ENCODE measurements at places on chromosomes 2 and 18. TPM values are rescaled to one million over a fixed set of nuclear protein-coding genes. Genes with fewer than 3 reads are reported as not detected.

Gene GRHL1
- total RNA-seq, result 6.8 TPM

Gene EGR4
- 0.07 TPM for total RNA-seq

- no peak for DNase-seq
These were observed 211.5 kb downstream of the IKZF2 start for GRCh38 chr2:212939777-212940531.

- DNase-seq, result no peak
These were observed 490.1 kb upstream of the REG3G start for GRCh38 chr2:78535395-78535794.

DNA sequence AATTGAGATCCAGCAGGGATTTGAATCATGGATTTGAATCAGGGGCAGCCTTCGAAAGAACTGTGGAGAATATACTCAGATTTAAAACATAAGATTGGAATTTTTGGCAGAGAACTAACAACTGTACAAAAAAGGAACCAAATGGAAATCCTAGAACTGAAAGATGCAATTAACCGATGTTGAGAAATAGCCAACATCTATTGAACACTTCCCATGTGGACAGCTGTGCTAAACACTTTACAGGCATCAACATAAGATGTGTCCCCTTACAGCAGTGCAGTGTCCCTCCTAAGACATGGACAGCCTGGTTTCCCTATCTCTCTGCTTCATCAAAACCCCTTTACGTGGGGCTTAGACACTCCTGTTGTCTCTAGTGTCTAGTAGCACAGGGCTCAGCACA, 3.7 kb upstream of the IL1RN start:
- no peak for DNase-seq

Gene FBLN7
- not detected for total RNA-seq

DNA sequence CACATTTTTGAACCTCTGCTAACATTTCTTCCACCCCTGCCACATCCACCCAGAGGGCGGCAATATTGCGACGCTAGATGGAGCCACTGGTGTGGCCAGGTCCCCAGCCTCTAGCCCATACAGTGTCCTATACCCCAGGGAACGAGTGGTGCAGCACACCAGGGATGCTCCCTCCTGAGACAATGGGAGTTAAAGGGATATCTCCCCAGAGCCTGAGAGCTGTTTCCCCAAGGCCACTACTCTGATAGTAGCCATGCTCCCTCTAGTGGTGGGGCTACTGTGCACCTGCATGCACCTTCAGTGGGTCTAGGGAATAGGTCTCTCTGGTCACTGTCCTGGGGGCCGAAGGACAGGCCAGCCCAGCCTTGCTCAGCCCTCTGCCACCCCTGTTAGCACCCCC, 336.4 kb upstream of the FSHR start:
- DNase-seq, result no peak

- no peak for DNase-seq
These were observed 22.1 kb upstream of the LBH start for GRCh38 chr2:30209227-30209626.

DNA sequence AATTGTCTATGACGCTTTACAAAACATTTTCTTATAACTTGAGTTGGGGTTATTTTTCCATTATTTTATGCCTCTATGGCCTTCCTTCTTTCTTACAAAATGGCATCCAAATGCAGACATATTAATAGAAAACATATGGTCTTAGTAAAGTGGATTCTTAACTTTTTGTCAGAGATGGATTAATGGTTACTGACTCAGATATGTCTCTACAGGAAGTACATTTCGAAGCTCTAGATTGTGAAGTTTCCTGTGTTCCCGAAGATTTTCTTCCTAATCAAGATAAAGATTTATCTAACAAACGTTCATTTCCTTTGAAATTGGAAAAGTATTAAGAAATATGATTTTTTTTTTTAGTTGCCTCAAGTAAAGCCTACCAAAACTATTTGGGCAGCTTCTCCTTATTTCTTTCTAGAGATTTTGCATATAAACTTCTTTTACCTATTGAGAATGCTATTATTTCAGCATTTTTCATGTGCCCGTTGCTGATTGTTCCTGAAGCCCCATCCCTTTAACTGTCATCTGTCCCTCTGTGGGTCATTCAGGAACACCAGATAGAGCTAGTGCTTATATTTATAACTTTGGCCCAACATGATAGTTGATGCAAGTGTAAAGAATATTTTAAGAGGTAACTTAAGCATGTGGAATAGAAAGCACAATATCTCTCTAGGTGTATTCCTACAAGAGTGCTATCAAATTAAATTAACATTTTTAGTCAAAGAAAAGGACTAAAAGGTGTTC, 498.0 kb downstream of the CCDC85A start:
- DNase-seq, result no peak

Data from epithelial cell of proximal tubule (primary cell).